H1 (cell line): ENCODE measurements at places on chromosomes 12 and 14. TPM values are rescaled to one million over a fixed set of nuclear protein-coding genes. Genes with fewer than 3 reads are reported as not detected.

The RPS6KA5 gene
- 3.1 and 3.2 TPM in 2 replicates for total RNA-seq

The NPAS3 gene
- total RNA-seq: 0.60 and 0.63 TPM in 2 replicates

The KITLG gene
- 7.8 TPM in 2 replicates for total RNA-seq

The MMP17 gene
- total RNA-seq: 34.4 and 41.3 TPM in 2 replicates

The RNFT2 gene
- 32.0 and 33.1 TPM in 2 replicates for total RNA-seq

- H3K4me1 ChIP-seq: peaks cover 7% of the 10 kb centered on the region
- no peaks in the 10 kb centered on the region for H3K27me3 ChIP-seq
- DNase-seq: no peak
- no peak overlapping the region for H3K4me3 ChIP-seq
- H3K27ac ChIP-seq: no peak overlapping the region
These were observed 11.7 kb downstream of the ITGA5 start for GRCh38 chr12:54407183-54407905.

GRCh38 chr14:51600658-51601057 is 51.1 kb upstream of the FRMD6 start:
- H3K27ac ChIP-seq: no peak overlapping the region
- H3K4me1 ChIP-seq: no peaks in the 10 kb centered on the region
- H3K27me3 ChIP-seq: no peaks in the 10 kb centered on the region

- no peak for DNase-seq
- no peak overlapping the region for H3K4me3 ChIP-seq
- no peaks in the 10 kb centered on the region for H3K4me1 ChIP-seq
- no peaks in the 10 kb centered on the region for H3K36me3 ChIP-seq
- H3K27me3 ChIP-seq: no peaks in the 10 kb centered on the region
These were observed 17.5 kb upstream of the BICD1 start for GRCh38 chr12:32089156-32089555.

GRCh38 chr12:457676-458075 is 2.1 kb upstream of the B4GALNT3 start:
- no peak for DNase-seq
- H3K4me3 ChIP-seq: no peak overlapping the region
- H3K36me3 ChIP-seq: no peaks in the 10 kb centered on the region
- H3K4me1 ChIP-seq: peaks cover 2% of the 10 kb centered on the region; the same call in 1 of the 2 replicates
- peaks cover 18% of the 10 kb centered on the region for H3K27me3 ChIP-seq
- no peak overlapping the region for H3K27ac ChIP-seq

GRCh38 chr12:62282057-62282774 is 22.0 kb downstream of the USP15 start:
- no peak overlapping the region for H3K4me3 ChIP-seq
- H3K27me3 ChIP-seq: no peaks in the 10 kb centered on the region
- DNase-seq: no peak
- no peak overlapping the region for H3K27ac ChIP-seq
- H3K4me1 ChIP-seq: no peaks in the 10 kb centered on the region

- H3K27ac ChIP-seq: no peak overlapping the region
- H3K36me3 ChIP-seq: no peaks in the 10 kb centered on the region
- H3K27me3 ChIP-seq: no peaks in the 10 kb centered on the region
- H3K4me3 ChIP-seq: no peak overlapping the region
- no peaks in the 10 kb centered on the region for H3K4me1 ChIP-seq
These were observed 61.3 kb downstream of the ARF6 start for GRCh38 chr14:49954171-49954631.

DNA sequence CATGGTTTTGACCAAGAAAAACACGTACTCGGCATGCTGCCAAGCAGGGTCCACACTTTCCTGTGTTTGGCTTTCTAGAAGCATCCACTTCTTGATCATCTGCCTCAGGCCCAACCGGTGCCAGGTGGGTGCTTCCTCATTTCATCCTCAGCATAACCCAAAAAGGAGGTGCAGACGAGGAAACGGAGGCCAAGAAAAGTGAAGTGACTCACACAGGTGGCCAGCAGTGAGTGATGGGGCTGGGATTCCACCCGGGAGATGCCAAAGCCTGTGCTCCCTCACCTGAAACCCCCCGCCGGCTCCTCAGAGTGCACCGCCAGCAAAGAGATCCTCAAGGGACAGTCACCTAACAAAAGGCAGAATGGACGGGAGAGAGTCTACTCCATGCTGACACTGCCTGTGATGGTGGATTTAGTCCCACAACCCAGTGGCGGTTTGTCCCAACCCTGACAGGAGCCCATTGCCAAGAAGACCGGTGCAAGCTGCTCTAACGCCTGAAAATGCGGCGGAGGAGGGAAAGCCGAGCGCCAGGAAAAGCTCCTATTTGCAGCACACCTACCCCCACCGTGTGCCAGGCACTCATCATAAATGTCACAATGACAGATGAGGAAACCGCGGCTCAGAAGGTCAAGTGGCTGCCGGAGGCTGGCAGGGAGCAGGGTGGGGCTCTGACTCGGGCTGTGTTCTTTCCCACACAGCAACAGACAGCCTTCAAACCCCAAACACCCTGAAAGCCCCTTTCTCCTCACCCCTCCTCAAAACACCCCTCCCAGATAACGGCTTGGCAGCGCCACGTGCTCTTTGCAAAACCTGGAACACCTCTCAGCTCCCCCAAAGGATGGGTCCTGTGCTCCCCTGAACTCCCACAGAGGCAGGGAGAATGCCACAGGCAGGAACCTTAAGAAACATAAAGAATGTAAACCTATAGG is 18.8 kb downstream of the BCL11B start:
- no peaks in the 10 kb centered on the region for H3K27me3 ChIP-seq
- no peak for DNase-seq
- no peaks in the 10 kb centered on the region for H3K36me3 ChIP-seq
- no peak overlapping the region for H3K4me3 ChIP-seq
- no peak overlapping the region for H3K27ac ChIP-seq
- peaks cover 28% of the 10 kb centered on the region for H3K4me1 ChIP-seq

DNA sequence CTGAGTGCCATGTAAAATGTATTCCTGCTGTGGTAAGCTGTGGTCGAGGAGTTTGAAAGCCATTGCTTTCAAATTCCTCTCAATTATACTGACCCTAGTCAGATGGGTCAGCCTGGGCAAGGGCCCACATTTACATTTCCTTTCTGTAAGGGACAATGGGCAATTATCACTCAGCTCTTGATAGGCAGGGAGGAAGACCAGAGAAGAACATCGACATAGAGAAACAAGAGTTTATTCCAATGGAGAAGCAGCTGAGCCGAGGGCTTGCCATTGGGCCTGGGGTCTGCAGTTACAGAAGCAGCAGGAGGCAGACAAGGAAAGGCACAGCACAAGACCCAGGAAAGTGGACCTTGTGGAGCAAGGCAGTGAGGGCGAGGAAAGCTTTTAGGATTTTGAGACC is 9.7 kb downstream of the NRIP2 start:
- H3K27me3 ChIP-seq: no peaks in the 10 kb centered on the region
- H3K27ac ChIP-seq: peak overlapping the region; percentile 51
- peaks cover 9% of the 10 kb centered on the region for H3K4me1 ChIP-seq
- DNase-seq: no peak

DNA sequence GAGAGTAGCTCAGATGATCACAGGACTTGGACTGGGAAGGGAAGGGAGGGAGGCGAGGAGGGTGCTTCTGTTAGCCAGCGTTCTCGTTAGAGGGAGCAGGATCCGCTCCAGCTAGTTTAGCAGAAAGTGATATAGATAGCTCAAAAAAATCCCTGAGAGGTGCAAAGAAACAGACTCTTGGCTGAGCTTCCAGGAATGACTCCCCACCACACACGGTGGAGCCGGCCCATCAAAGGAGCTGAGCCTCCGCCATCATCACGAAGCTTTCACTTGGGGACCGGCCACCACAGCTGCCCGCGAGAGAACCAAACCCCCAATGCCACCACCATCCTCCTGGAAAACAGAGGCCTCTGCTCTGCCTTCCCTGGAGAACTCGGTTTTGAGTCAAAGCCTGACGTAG is 124.6 kb upstream of the BCL2L14 start:
- DNase-seq: no peak
- H3K4me1 ChIP-seq: no peaks in the 10 kb centered on the region
- no peaks in the 10 kb centered on the region for H3K36me3 ChIP-seq
- no peaks in the 10 kb centered on the region for H3K27me3 ChIP-seq

DNA sequence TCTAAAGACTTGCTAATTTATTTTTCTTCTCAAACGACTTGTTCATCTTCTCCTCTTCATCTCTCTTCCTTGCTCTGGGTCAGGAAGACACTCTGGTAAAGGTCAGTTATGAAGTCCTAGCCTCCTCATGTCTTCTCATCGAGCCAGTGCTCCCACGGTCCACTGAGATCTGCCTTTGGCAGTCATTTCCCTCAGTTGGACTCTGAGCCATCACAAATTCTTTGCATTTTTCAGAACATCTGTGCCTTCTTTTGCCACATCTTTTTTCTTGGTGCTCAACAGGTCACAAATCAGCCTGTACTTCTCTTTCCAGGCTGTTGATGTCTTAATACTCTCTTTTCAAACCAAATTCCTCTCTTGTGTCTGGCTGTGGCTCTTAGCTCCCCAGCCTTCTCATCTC is 49.7 kb downstream of the IGF1 start:
- no peak overlapping the region for H3K4me3 ChIP-seq
- no peak overlapping the region for H3K27ac ChIP-seq
- no peaks in the 10 kb centered on the region for H3K27me3 ChIP-seq
- DNase-seq: no peak

DNA sequence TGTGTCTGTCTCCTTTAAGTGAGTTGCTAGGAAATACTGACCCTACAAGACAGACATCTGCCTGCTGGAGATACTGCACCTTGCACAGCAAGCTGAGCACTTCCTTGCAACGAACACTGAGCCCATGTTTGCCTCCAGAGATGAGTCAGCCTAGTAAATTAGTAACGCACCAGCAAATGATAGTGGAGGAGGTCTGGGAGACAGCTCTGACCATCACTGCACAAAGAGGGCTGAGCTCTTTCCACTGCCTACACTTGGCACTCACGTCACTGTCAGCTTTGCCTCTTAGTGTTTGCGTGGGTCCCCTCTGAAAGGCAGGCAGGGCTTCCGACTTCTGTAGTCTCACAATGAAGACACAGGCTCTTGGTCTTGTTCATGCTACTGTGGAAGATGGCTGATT is 109.0 kb downstream of the APAF1 start:
- H3K27me3 ChIP-seq: no peaks in the 10 kb centered on the region
- H3K4me1 ChIP-seq: no peaks in the 10 kb centered on the region
